ENCODE measurements at places on chromosomes 16 and 17.
A peak's percentile ranks its signal among the peaks of the same experiment; 100 is the strongest.

GRCh38 chr17:47224966-47225365 is 15.8 kb downstream of the MYL4 start:
- DNase-seq: no peak

GRCh38 chr16:87625241-87625797 is 23.0 kb downstream of the JPH3 start:
- DNase-seq: no peak

DNA sequence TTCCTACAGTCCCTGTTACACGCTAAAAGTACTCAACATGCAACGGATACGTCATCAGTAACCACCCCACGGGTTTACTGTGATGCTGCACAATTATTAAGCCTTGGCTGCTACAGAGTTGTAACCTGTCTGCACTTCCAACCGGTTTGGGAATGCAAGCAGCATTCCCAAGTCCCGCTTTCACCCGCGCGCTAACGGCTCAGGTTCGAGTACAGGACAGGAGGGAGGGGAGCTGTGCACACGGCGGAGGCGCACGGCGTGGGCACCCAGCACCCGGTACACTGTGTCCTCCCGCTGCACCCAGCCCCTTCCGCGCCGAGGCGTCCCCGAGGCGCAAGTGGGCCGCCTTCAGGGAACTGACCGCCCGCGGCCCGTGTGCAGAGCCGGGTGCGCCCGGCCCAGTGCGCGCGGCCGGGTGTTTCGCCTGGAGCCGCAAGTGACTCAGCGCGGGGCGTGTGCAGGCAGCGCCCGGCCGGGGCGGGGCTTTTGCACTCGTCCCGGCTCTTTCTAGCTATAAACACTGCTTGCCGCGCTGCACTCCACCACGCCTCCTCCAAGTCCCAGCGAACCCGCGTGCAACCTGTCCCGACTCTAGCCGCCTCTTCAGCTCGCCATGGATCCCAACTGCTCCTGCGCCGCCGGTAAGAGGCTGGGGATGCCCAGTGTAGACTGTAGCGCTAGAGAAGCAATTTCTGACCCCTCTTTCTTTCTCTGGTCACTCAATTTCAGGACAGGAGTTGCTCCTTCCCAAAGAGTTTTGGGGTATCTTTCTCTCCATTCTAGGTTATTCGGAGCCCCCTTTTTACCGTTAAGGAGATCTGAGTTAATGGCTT is at the start of gene MT2A:
TSS of gene MT2A (plus strand) at position 542 of the 833 bp plus-strand sequence. CDS start at position 614, 72 bp downstream.
- DNase-seq: peak; percentile 86

GRCh38 chr16:35908942-35909341 is 2449.5 kb downstream of the TP53TG3F start:
- DNase-seq: no peak

DNA sequence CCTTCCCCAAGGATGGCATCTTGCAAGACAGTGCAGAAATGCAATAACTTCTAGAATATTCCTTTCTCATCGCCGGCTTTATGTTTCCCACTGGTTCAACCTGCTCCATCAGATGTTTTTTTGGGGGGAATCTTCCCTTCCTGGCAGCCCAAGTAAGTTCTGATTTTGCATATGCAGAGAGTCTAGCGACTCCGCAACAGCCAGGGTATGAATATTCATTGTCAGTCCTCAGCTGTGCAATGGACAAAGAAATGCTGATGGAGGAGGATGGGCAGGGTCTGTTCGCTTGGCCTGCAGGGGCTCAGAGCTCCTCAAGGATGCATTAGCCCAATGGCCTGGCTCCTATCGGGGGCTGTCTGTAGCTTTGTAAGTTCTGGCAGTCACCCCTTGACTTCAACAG is 358.8 kb upstream of the CCL2 start:
- DNase-seq: no peak

DNA sequence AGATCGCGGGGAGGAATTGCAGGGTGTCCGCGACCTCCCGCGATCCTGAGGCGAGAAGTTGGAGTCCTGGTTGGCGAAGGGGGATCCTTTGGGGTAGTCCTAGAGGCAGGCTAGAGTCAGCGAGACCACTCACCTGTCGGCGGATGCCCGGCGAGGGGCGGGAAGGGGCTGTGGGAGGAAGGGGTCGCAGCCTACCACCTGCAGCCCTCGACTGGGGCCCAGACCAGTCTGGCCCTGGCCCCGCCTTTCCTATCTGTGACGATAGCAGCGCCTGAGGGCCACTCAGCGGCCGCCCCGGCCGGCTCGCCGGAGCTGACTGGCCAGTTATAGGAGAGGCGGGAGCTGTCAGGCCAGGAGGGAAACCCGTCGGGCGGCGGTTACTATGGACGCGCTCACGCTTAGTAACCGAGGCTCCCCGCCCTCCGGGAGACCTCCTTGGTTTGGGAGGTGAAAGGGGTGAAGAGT is at the start of gene TEKT3:
TSS of gene TEKT3 (minus strand) at position 213 of the 465 bp plus-strand sequence. CDS start 10,012 bp downstream, outside the sequence.
- DNase-seq: peak; percentile 65

DNA sequence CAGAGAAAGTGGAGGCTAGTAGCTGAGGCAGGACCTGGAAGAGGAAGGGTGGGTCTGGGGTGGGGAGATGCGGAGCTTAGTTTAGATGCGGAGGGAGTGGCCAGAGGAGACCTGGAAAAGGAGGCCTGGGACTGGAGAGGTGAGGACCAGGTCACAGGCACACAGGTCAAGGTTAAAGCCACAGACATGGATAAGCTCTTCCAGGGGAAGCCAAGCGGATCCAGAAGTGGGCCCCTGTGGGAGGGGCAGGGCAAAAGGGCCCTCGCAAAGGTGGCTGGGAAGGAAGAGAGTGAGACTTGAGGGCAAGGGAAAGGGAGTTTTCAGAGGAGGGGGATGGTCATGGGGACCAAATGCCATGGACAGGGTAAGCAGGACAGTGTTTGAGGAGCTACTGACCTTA is 13.9 kb upstream of the MLLT6 start:
- no peak for DNase-seq

- no peak for DNase-seq
These were observed 19.4 kb downstream of the NARF start for GRCh38 chr17:82477934-82478333.

GRCh38 chr17:8865385-8865784 is 2.1 kb downstream of the PIK3R6 start:
- DNase-seq: no peak

DNA sequence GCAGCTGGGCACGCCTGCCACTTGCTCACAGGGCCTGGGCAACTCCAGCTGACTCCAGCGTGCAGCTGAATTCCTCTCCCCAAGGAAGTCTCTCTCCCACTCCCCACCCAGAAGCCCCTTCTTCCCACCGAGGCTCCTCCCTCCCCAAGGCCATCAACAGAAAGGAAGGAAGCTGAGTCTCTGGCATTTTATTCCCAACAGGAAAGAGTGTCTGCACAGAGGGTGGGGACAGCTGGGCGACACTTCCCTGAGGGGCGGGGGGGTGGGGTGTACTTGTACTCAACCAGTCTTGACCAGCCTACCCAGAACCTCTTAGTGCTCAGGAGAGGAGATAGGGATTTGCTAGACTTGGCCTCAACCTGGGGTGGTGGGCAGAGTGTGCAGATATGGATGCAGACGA is at the start of gene EXOC3L1:
TSS of gene EXOC3L1 (minus strand) at position 96 of the 400 bp plus-strand sequence. CDS start 460 bp downstream, outside the sequence.
- DNase-seq: no peak

DNA sequence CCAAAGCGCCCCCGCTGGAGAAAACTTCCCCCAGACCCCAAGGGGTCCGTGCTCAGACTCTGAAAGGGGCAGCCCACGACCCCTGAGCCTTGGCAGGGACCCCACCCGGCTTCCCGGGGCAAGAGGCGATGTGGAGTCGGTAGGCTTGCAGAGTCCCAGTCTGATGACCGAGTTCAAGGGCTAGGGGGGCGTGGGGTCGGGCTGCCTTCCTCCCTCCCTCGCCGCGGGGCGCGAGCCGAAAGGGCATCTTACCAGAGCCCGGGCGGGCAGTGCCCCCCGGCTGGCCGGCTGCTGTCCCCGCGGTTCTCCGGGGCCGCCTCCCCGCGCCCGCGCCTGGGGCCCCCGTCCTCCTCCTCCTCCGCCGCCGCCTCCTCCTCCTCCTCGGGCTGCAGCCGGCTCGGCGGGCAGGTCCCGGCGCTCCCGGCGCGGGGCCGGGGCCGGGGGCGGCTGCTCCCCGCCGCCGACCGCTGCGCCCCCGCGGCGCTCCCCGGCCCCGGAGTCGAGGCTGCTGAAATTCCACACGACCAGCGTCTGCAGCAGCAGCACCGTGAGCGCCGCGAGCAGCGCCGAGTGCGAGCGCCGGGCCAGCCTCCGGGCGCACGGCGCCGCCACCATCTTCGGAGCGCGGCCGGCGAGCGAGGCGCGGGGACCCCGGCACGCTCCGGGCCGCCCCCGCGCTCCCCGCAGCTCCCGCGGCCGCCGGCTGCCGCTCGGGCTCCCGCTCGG is 415 bp downstream of the XYLT1 start:
- DNase-seq: no peak

DNA sequence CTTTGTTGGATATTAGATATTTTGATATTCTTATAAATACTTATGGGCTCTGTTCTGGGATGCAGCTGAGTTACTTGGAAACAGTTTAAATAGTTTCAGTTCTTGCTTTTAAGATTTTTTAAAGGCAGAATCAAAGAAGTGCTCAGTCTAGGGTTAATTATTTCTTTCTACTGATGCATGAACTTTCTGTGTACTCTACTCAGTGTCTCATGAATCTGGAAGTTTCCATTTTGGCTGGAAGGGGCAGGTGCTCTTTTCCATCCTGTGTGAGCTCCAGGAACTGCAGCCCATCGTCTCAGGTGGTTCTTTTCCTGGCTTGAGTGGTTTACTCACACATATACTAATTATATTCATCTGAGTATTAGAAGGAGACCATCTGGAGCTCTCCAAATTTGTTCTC is 61.1 kb upstream of the CPHXL start:
- DNase-seq: no peak

GRCh38 chr16:351804-352520 is 561 bp downstream of the AXIN1 start:
- no peak for DNase-seq

- peak; percentile 27 for DNase-seq
These were observed 35.3 kb downstream of the SOCS3 start for GRCh38 chr17:78324391-78325075.

- DNase-seq: no peak
These were observed 20.0 kb downstream of the ADAMTS18 start for GRCh38 chr16:77414752-77415231.

GRCh38 chr16:56684256-56684925 is 2.1 kb downstream of the MT1X start:
- DNase-seq: no peak

- DNase-seq: no peak
These were observed 48.2 kb downstream of the RNF135 start for GRCh38 chr17:31019004-31019403.

DNA sequence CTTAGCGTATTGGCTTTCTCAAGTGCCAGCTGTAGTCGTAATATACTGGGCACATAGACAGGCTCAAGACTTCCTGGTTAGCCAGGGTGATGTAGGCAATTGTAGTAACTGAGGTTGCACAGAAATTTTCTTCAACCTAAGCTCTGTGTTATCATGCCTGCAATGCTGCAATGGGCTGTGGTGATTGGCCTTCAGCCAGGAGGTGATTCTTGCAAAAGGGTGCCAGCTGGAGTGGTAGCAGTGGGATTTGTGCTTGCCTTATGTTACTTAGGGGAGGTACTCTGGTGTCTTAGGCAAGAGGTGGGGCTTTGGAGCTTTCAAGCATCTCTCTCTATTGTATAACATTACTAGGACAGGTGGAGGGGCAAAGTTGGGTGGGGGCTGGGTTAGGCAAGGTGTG is 495.1 kb downstream of the CDH11 start:
- no peak for DNase-seq

GRCh38 chr17:28956112-28956511 is 4.8 kb upstream of the PHF12 start:
- DNase-seq: no peak
